ENCODE measurements at places on chromosomes 1 and 21. TPM values are rescaled to one million over a fixed set of nuclear protein-coding genes. Genes with fewer than 3 reads are reported as not detected.

PAX7 gene
- 0.92 TPM for total RNA-seq

NPPA gene
- 0.69 TPM for total RNA-seq

PTGER3 gene
- total RNA-seq = 22.1 TPM

KRTAP13-3 gene
- not detected for total RNA-seq

SESN2 gene
- total RNA-seq = 4.4 TPM

CD53 gene
- 17.1 TPM for total RNA-seq
